ENCODE measurements at places on chromosomes 4 and X.

GRCh38 chr4:20354120-20354519, 102.4 kb downstream of the SLIT2 start:
- no peak for DNase-seq

DNA sequence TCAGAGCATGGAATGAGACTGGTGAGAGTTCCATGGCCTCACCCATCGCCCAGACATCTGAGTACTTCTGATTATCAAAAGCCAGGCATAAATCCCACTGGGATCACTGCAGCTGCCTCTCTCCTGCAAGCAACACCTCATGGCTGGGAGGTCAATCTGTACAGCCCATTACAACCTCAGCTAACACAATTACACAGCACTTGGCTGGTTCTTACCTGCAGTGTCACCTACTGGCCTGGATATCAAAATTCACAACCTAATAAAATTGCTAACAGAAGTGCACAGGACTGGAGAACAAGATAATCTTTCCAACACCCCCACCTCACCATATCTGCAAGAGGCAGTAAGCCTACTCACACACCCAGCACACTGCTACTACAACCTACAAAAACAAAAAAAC, 341.7 kb upstream of the NDST3 start:
- no peak for DNase-seq

DNA sequence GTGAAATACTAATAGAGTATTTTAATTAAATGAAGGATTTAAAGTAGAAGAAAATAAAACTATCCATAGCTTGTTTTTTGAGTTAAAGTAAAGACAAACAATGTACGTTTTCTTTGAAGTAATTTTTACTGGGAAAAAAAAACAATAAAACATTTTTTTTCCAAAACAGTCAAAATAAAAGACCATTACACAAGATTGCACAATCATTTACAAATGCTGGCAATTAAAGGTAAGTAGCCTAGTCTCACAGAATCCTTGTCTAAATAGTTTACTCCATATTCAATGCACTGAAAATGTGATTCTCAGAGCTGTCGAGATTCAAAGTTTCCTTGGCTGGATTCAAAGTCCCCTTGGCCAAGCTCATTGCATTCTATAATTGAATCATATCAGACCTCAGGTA, 21.2 kb downstream of the C4orf54 start:
- no peak for DNase-seq

GRCh38 chr4:142846108-142846728, at the start of gene INPP4B:
Gene INPP4B (minus strand): TSS chr4:142846301.
- DNase-seq, result peak; percentile 2

DNA sequence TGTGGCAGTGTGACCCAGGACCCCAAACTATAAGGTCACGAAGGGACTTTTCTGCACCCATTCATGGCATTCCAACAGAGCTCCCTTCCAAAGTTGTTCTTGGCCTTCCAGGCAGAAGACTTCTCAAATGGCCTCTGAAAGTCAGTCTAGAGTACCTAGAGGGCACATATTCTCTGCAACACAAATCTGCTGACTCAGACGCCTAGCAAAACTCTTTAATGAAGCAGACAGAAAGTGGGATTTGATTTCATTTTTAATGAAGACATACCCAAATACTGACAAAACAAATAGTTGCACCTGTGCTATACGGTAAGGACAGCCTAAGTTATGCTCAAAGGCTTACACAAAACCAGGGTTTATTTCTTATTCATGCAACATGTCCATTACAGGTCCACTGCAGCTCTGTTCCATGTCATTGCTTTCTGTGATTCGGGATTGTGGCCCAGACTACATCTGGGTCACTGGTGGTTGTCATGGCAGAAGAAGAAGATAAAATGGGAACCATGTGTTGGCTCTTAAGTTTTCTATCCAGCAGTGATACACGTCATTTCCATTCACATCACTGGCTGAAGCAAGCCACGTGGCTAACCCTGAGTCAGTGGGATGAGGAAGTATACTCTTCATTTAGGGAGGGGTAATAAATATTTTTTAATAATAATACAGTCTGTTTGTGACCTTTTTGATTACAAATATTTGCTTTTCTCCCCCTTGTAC, 57.7 kb downstream of the NAT8L start:
- no peak for DNase-seq

All from germinal center (tissue), 1 donor.